ENCODE measurements at places on chromosomes 13 and 19.
A peak's percentile ranks its signal among the peaks of the same experiment; 100 is the strongest.

DNA sequence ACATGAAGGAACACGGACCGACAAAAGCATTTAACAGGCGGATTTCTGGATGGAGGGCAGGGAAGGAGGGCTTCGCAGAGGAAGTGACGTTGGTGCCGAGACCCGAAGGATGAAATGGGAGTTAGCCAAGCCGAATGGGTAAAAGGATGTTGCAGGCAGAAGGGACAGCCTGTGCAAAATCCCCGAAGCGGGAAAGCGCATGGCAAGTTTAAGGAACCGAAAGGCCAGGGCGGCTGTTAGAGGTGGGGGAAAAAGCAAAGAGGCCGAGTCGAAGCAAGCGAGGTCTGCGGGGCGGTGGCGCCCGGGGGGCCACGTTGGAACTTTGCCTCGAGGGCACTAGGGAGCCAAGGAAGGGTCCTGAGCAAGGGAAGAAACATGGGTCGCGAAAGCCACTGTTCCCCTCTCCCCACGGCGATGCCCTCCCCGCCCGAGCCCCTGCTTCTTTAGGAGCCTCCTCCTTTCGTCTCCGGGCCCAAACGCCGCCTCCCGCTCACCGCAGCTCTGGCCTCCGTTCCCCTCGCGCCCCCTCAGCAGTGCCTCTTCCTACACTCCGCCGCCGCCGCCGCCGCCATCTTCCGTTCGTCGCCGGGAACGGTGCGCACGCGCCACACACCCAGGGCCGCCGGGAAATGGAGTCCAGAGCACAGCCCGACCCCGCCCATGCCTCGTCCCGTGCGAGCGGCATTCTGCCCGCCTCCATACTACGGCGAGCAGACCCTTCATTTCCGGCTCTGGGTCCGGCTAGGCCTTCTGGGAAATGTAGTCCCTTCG, at the start of gene SYMPK:
Gene SYMPK (minus strand): TSS at position 584 of the 771 bp plus-strand sequence. CDS start 8,652 bp downstream, outside the sequence.
- peaks cover 17% of the 10 kb centered on the region for H3K27me3 ChIP-seq
- peak within 1 kb of the TSS; percentile 93 for H3K4me3 ChIP-seq
- peak within 1 kb of the TSS; percentile 87 for H3K27ac ChIP-seq
- peak; percentile 97 for DNase-seq
- peaks cover 10% of the 10 kb centered on the region for H3K36me3 ChIP-seq
- H3K4me1 ChIP-seq, result peaks cover 25% of the 10 kb centered on the region

GRCh38 chr19:57099199-57099661, 20.6 kb upstream of the USP29 start:
- H3K27ac ChIP-seq, result no peak overlapping the region
- peak; percentile 43 for DNase-seq

DNA sequence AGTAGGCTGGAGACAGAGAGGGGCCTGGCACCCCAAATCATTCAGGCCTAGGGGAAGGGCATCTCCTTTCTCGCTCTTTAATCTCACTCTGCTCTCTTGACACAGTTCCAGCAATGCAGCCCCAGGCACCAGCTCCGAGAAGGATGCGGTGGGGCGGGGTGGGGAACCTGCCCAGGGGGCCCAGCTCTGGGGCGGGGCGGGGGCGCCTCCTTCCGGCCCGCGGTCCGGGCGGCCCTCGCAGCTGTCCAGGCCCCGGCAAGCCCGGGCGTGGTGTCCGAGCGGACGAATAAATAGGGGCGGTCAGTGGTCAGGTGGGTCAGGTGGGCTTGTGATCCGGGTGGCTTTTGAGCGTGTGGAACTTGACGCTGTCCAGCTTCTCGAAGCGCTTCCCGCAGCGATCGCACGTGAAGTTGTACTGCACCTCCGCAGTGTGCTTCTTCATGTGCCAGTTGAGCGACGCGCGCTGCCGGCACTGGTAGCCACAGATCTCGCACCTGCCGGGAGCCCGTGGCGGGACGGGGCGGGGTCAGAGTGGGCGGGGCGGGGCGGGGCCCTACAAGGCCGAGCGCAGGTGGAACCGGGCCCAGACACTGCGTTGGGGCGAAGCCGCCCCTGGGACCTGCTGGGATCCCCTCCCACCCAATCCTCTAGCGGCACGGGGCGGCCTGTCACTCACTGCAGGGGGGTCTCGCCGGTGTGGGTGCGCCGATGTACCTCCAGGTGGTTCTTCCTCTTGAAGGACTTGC, 2.7 kb upstream of the ELAVL3 start:
- peaks cover 18% of the 10 kb centered on the region for H3K4me1 ChIP-seq
- H3K36me3 ChIP-seq, result peaks cover 9% of the 10 kb centered on the region
- DNase-seq, result no peak
- H3K27ac ChIP-seq, result no peak overlapping the region

DNA sequence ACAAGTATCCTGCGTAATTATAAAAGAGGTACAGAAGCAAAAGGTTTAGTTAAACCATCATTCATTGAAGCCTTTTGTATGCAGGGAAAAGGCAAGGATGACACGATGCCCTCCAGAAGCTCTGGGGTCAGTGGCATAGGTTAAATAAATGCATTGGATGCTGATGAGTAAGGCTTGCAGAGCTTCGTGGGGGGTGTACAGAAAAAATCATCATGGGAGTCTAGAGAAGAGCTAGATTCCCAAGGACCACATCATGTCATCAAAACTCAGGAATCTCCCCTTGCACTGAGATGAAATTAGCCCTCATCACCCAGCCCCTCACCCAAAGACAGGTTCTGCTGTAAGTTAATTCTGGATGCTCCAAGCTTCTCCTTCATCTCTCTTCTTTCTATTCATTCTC, 8.3 kb downstream of the FPR1 start:
- no peak overlapping the region for H3K4me3 ChIP-seq
- H3K27ac ChIP-seq, result no peak overlapping the region
- no peaks in the 10 kb centered on the region for H3K27me3 ChIP-seq
- H3K36me3 ChIP-seq, result no peaks in the 10 kb centered on the region
- no peaks in the 10 kb centered on the region for H3K4me1 ChIP-seq

DNA sequence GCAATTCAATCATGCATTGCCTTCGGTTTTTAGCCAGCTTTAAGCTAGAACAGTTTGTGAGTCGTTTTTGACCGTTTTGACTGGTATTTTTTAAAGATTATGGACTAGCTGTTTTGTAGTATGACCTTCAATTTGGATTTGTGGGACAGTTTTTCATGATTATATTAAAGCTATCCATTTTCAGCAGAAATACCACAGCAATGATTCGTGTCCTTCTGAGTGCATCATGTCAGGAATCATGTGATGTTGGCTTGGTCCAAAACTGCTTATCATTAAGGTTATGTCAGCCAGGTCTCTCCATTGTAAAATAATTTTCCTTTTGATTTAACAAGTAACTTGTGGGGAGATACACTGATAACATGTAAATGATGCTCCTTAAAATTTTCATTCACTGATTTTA, 229.0 kb downstream of the POSTN start:
- no peak overlapping the region for H3K4me3 ChIP-seq
- H3K27ac ChIP-seq, result no peak overlapping the region
- no peaks in the 10 kb centered on the region for H3K36me3 ChIP-seq

GRCh38 chr19:14061751-14062557, at the start of gene PALM3:
TSS of gene PALM3 (minus strand) at chr19:14062076. CDS start at chr19:14061980, 96 bp downstream.
- no peak for DNase-seq
- H3K27me3 ChIP-seq, result peaks cover 28% of the 10 kb centered on the region
- H3K4me3 ChIP-seq, result no peak within 1 kb of the TSS
- H3K4me1 ChIP-seq, result peaks cover 14% of the 10 kb centered on the region

GRCh38 chr19:18712981-18713380, 29.5 kb downstream of the CRTC1 start:
- no peaks in the 10 kb centered on the region for H3K27me3 ChIP-seq
- DNase-seq, result no peak

DNA sequence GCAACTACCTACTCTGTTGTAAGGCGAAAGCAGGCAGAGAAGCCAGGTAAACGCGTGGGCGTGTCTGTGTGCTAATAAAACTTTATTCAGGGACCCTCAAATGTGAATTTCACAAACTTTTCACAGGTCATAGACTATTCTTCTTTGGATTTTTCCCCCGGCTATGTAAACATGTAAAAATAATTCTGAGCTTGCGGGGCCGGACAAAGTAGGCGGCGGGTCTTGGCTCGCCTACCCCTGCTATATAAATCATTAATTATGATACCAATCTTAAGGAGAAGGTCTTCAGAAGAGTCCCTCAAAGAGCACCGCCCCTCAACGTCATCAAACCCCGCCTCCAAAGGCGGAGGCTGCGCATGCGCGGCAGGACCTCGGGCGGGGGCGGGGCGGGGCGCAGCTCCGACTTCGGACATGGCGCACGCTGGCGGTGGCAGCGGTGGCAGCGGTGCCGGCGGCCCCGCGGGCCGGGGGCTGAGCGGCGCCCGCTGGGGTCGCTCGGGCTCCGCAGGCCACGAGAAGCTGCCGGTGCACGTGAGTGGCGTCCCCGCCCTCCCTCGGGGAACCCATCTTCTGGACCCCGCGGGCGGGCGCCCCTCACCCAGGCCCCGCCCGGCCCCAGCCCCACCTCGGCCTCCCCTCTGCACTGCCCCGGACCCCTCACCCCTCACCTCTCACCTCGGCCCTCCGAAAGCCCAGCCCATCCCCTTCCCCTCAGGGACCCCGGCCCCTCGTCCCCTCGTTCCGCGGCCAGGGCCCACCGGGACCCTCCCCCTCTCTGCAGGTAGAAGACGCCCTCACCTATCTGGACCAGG, at the start of gene SIN3B:
Gene SIN3B (plus strand): TSS at position 389 of the 812 bp plus-strand sequence. CDS start 23 bp downstream, at position 412.
- peaks cover 15% of the 10 kb centered on the region for H3K27me3 ChIP-seq
- H3K27ac ChIP-seq, result peak within 1 kb of the TSS; percentile 81
- H3K4me1 ChIP-seq, result peaks cover 26% of the 10 kb centered on the region
- peaks cover 10% of the 10 kb centered on the region for H3K36me3 ChIP-seq
- DNase-seq, result peak; percentile 95

DNA sequence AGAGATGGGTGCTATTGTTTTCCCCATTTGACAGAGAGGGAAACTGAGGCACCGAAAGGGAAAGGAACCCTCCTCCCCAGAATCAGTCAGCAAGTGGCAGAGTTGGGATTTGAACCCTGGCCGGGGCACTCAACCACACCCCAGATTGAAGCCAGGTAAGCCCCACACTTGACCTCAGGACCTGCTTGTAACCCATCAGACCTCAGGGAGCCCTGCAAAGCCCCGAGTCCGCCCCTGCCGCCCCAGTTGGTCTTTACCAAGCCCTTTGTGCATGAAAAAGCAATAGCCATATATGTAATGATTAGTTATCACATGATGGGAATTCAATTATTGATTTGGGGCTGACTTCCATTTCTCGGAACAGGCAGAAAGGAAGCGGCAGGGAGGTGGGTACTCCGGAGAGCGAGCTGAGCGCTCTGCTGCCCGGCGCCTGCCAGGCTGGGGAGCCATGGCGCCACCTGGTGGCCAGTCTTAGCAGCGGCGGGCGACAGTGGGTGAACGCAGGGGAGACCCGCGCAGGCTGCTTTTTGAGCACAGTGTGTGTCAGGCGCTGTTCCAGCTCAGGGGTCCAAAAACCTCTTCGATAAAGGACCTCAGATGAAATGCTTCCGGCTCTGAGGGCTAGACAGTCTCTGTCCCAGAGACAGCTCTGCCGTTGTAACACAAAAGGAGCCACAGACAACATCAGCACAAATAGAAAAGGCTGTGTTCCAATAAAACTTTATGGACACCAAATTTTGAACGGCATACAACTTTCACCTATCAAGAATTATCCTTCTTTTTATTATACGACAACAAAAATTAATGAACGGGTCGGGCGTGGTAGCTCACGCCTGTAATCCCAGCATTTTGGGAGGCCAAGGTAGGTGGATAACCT, 82.9 kb upstream of the CACNA1A start:
- no peaks in the 10 kb centered on the region for H3K36me3 ChIP-seq
- DNase-seq, result peak; percentile 85
- no peak overlapping the region for H3K27ac ChIP-seq
- no peaks in the 10 kb centered on the region for H3K4me1 ChIP-seq
- peaks cover 20% of the 10 kb centered on the region for H3K27me3 ChIP-seq
- no peak overlapping the region for H3K4me3 ChIP-seq

All from memory B cell (primary cell).